ENCODE measurements at places on chromosomes 7 and 10. TPM values are rescaled to one million over a fixed set of nuclear protein-coding genes. Genes with fewer than 3 reads are reported as not detected.

The KLF14 gene
- 0.02 TPM for polyA plus RNA-seq

The LRRTM3 gene
- 0.02 TPM for polyA plus RNA-seq

The ATP6V0A4 gene
- 1.8 TPM for polyA plus RNA-seq

The MEOX2 gene
- 3.4 TPM for polyA plus RNA-seq

The TLX1 gene
- 0.27 TPM for polyA plus RNA-seq

The MYL7 gene
- polyA plus RNA-seq = 0.73 TPM

The NXPH1 gene
- 0.07 TPM for polyA plus RNA-seq

The ATOH7 gene
- 0.16 TPM for polyA plus RNA-seq

The GPRIN2 gene
- polyA plus RNA-seq = 0.82 TPM

The ORC5 gene
- 13.4 TPM for polyA plus RNA-seq

- no peak for DNase-seq
These were observed 396.7 kb upstream of the SORCS1 start for GRCh38 chr10:107561136-107561650.

DNA sequence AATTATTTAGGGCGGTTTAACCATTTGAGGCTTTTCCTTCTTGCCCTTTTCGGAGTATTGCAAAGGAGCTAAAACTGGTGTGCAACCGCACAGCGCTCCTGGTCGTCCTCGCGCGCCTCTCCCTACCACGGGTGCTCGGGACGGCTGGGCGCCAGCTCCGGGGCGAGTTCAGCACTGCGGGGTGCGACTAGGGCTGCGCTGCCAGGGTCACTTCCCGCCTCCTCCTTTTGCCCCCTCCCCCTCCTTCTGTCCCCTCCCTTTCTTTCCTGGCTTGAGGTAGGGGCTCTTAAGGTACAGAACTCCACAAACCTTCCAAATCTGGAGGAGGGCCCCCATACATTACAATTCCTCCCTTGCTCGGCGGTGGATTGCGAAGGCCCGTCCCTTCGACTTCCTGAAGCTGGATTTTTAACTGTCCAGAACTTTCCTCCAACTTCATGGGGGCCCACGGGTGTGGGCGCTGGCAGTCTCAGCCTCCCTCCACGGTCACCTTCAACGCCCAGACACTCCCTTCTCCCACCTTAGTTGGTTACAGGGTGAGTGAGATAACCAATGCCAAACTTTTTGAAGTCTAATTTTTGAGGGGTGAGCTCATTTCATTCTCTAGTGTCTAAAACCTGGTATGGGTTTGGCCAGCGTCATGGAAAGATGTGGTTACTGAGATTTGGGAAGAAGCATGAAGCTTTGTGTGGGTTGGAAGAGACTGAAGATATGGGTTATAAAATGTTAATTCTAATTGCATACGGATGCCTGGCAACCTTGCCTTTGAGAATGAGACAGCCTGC lies 3.1 kb downstream of the FZD1 start:
- DNase-seq = no peak

DNA sequence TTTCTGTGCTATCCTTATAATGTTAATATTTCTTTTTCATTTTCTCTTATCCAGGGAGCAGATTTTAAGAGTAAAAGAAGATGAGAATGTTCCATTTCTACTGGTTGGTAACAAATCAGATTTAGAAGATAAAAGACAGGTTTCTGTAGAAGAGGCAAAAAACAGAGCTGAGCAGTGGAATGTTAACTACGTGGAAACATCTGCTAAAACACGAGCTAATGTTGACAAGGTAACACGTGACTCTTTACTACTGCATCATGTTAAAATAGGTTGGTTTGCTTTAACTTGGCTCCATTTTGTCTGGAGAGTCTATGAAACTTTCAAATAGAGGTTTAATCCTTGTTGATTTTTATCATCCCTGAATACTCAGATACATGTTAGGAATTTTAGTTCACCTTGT lies 73.3 kb downstream of the RALA start:
- no peak for DNase-seq

DNA sequence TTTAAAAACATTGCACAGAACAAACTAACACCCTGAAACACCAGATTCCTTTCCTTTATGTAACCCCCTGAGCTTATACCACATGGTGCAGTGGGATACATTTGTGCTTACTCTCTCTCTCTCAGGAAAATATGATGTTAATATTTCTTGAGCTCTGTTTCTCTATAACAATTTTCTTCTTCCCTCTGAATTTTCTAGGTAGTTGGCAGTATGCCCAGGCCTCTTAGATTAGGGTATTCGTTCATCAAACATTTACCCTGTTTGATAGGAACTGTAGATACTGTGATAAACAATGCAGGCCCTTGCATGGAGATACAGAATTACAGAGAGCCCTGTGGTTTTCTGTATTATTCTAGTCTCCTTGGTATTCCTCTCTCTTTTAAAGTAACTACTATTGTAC lies 567.8 kb downstream of the IPMK start:
- no peak for DNase-seq

DNA sequence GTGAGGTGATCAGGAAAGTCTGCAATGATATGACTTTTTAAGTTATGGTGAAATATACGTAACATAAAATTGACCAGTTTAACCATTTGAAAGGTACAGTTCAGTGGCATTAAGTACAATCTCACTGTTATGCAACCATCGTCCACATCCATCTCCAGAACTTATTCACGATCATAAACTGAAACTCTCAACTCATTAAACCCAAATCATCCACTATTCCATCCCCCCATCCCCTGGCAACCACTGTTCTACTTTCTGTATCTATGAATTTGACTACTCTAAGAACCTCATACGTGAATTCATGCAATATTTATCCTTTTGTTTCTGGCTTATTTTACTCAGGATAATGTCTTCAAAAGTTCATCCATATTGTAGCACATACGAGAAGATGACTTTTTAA lies 48.4 kb downstream of the TFAM start:
- no peak for DNase-seq

DNA sequence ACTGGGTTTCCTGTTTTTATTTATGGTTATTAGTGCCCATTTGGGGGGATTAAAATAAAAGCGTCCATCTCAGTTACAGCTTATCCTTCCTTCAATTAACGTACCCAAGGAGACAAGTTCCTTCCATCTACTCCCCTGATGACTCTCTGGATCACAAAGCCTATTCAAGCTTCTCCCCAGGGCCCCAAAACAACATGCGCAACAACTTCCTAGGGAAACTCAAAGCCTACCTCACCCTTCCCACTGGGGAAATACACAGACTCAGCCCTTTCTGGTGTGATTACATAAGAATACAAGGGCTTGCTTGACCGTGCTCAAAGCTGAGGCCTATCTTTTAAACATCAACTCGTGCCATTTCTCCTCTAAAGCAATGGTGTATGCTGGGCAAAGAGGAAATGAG lies 112.4 kb downstream of the CDK6 start:
- no peak for DNase-seq

- DNase-seq = no peak
These were observed 231.7 kb upstream of the CCDC6 start for GRCh38 chr10:60138026-60138425.

DNA sequence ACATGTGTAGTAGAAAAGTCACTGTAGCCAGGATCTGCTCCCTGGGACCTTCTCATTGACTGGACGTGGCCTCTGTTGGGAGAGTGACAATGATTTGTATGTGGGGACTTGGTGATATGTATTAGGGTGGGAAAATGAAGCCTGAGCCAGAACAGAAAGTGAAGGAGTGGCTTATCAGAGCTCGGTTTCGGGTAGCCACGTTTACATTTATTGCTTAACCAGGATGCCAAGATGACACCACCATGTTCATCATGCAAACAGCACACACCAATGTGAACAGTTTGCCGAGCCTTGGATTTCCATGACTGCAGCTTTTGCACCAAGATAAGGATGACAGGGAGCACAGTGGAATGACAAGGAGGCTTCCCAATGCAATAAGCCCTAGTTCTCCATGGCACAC lies 112.8 kb upstream of the STK17A start:
- no peak for DNase-seq

- DNase-seq = no peak
These were observed 179.6 kb downstream of the ZMYND11 start for GRCh38 chr10:314871-315270.

- DNase-seq = no peak
These were observed 1017.0 kb upstream of the KCND2 start for GRCh38 chr7:119256001-119256400.

DNA sequence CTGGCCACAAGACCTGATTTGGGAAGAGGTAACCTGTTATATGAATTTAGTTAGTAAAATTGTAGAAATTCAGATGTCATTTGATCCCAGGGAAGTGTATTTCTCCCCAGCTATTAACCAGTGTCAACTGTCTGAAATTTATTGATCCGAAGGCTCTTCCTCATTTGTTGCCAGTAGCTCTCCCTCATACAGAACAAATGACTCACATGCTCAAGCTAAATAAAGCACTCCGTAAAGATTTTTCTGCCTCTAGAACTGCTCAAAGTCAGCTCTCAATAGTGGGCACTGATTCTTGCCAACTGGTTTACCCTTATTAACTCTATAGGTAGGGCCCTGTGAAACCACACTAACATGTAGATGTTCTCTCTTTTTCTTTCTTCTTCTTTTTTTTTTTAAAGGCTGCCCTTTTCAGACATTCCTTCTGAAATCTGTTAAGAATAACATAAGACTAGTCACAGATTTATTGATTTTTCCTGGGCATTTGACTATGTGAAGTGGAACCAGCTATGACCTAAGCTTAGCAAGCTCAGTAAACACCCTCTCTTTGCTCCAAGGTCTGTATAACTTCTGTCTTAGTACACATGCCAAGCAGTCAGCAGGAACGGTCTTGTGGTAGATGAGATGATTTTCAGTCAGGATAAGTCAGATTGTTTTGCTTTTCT lies 21.8 kb downstream of the RPA3 start:
- DNase-seq = no peak

GRCh38 chr7:103547451-103548284 lies 101.7 kb upstream of the SLC26A5 start:
- no peak for DNase-seq

- peak; percentile 18 for DNase-seq
These were observed 272.4 kb upstream of the LRGUK start for GRCh38 chr7:133854739-133855138.

GRCh38 chr7:65809259-65809981 lies 63.5 kb upstream of the VKORC1L1 start:
- DNase-seq = no peak

DNA sequence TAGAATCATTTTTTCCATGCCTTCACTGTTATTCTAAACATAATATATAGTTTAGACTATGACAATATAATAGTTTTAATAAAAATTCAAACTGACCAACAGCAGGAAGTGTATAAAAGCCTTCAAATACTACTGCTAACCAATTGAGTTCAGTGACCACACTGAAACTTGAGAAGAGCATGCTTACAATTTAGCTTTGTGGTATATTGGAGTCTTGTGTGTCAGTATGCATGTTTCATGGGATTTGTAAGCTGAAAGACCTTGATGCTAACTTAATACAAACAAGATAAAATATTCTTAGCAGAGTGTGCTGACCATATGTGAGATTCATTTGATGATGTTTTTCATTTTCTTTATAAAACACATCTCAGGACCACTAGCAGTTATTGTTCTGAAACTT lies 395.5 kb downstream of the SUGCT start:
- no peak for DNase-seq

DNA sequence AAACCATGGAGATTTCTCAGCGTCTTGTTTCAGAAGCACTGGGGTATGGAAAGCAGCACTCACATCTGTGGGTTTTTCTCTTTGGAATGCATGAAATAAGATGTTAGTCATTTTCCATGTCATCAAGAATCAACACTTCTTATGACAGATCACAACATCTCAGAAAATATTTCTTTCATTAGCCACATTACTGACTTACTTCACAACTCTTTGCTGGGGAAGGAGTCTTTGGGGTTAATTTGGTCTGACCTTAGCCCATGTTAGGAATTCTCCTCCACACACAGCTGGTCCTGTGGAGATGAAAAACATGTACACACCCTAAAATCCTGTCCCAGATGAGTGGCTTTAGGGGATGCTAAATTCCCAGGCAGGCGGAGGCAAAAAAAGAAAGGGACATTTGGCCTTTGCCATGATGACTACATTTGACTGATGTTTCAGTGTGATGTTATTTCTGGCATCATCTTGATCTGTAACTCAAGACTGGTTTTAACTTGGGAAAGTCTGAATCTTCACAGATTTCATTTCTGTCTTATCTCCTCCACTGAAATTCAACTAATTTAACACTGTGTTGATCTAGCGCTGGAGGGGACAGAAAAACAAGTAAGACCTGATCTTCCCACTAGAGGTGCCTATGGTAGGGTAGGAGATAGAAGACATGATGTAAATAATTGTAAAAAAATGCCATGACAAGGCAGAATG lies 363.2 kb downstream of the PRPF18 start:
- no peak for DNase-seq

GRCh38 chr7:87627634-87627994 lies 584 bp upstream of the RUNDC3B start:
- DNase-seq = no peak

DNA sequence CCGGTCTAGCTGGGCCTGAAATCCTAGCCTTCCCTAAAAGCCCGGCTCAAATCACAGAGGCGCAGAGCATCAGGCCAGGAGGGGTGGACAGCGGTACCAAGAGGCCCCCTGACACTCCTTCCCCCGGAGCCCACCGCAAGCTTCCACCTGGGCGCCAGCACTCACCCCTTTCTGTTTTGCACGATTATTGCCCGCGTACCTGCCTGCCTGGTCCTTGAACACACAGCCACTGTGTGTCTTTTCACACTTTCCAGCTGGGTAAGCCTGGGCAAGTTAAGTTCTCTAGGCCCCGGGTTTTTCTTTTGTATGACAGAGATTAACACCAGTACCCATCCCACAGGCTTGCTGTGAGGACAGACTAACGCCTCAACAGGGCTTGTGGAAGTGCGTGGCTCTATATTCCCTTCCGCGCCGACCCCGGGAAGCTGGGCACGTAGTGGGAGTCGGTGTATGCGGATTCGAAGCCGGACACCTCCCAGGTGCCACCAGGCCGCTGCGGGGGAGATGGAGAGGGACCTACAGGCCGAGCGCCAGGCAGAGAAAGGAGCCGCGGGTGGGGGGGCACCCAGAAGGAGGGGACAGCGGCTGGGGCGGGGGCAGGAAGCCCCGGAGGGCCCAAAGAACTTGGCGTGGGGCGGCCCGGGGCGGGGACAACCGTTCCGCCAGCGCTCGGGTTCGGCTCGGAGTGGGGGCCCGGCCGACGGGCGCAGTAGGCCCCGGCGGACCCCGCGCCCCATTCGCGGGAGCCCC lies 792 bp downstream of the ZNF746 start:
- DNase-seq = no peak

DNA sequence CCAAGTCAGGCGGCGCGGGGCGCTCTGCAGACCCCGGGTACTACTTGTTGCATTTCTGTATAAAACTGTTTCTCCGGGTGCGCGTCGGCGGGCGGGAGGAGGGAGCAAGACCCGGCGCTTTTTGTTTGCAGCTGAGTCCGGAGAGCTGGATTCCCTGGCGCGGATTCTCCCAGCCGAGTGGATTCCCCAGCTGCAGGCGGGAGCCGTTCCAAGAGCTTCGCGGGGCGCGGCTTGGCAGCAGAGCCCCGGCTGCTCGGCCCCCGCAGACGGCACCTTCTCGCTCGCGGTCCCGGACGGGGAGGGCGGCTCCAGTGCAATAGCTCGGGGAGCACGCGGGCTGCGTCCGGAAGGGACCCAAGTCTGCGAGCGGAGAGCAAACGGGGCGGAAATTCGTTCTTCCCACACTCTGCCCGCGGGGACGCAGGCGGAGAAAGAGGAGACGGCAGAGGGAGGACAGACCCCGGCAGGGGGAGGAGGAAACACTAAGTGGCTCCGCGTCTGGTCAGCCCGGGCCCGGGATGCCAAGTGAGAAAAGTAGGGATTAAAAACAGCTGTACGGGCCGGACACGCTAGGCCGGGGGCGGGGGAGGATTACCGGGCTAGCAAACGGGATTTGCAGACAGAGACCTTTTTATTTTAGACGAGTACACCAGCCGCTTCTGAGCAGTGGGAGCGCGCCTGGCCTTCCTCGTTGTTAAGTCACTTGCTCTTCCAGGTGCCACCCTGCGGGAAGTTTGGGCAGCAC lies at the start of gene TRIL:
TRIL (minus strand) TSS at position 96 of the 745 bp plus-strand sequence. CDS start 284 bp downstream, outside the sequence.
- peak; percentile 33 for DNase-seq
